ENCODE measurements at places on chromosomes 4 and X.

DNA sequence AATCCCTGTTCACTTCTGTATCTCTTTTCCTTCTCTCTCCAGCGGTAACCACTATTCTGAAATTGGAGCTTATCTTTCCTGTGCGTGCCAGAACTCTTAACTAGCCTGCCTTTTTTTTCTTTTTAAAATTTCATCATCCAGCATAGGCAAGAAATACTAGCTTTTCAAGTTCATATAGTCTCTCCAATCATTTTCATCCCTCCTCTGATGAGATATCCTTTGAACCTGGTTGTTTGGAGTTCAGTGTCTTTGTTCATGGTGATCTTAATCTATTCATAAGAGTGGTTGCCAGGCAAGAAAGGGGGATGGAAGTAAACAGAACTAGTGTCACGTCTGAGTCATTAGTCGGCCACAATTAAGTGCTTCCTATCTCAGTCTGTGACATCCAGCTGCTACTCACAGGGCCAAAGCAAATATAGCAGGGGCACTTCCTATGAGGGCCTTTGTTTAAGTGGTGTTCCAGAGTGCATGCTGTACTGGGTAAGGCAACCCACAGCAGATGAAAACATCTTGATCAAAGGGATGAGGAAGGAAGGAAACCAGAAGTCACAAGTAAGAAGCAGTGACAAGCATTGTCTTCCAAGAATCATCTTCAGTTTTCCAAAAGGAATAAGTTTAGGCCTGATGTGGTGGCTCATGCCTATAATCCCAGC lies 56.4 kb upstream of the XIAP start:
- no peak for DNase-seq

DNA sequence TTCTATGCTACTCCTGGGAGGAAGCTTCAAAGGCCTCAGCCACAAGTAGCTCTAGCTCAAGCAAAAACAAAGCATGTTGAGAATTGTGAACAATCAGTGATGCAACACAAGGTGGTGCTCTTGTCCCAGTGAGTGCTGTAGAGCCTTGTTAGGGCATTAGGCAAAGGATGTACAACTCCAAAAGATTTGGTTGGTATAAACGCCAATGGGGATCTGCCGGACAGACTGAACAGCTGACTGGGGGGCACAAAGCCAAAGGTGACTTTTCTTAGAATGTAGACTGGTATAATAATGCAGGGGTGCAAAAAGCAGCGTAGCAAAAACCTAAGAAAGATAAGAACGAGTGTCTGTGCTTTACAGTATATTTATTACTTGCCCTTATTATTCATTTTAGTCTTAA lies 62.6 kb upstream of the ALB start:
- no peak for DNase-seq

- no peak for DNase-seq
These were observed at the start of gene ASB9 for GRCh38 chrX:15269618-15270521. Gene ASB9, minus strand, starts transcription at chrX:15270083. Its CDS starts 209 bp downstream, at chrX:15269874.

DNA sequence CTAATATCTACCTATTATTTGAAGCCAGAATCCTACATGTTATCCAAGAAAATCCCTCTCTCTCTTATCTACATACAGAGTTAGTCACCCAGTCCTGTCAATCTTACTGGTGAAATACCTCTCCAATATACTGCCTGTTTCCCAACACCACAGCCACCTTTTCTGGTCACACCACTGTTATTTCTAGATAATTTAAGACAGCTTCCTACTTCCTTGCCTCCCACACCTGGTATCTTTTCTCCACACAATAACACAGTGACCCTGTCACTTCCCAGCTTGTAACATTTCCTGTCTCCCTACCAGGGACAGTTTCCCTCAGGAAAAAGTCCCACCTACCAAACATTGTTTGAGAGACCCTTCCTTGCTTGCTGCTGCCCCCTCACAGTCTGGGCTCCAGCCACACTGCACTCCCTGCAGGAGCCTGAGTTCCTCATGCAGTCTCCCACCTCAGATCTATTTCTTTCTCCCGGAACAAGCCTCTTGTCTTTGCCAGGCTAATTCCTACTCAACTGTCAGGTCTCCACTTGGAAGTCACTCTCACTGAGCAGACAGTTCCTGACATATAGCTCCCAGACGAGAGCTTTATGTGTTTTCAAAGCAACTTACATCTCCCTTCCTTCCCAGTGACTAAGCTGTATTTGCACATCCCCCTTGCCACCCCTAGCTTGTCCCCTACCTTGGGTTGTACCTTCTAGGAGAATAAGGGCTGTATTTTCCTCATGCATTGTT lies 73.6 kb upstream of the QRFPR start:
- no peak for DNase-seq

- DNase-seq, result no peak
These were observed 528.9 kb upstream of the ARX start for GRCh38 chrX:25544641-25545040.

- DNase-seq, result no peak
These were observed 281.9 kb upstream of the MAD2L1 start for GRCh38 chr4:120348521-120348920.

GRCh38 chrX:41963348-41963747 lies 40.0 kb upstream of the CASK start:
- no peak for DNase-seq

DNA sequence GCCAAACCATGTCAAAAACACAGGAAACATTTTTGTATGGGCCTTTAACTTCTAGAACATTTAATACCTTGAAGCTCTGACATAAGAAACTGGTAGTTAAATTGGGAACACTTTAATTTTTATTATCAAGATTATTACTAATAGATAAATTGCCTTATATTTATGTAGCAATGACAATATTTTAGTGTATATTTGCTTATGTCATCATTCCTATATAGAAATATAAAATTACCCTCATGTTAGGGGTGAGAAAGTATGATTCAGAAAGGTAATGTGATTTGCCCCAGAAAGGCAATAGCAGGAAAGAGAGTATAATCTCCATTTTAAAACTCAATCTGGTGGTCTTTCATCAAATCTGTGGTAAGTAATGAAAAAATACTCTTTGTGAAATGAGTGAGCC lies 147.4 kb downstream of the IL15 start:
- DNase-seq, result no peak

GRCh38 chrX:64093761-64094160 lies 111.7 kb downstream of the AMER1 start:
- no peak for DNase-seq

DNA sequence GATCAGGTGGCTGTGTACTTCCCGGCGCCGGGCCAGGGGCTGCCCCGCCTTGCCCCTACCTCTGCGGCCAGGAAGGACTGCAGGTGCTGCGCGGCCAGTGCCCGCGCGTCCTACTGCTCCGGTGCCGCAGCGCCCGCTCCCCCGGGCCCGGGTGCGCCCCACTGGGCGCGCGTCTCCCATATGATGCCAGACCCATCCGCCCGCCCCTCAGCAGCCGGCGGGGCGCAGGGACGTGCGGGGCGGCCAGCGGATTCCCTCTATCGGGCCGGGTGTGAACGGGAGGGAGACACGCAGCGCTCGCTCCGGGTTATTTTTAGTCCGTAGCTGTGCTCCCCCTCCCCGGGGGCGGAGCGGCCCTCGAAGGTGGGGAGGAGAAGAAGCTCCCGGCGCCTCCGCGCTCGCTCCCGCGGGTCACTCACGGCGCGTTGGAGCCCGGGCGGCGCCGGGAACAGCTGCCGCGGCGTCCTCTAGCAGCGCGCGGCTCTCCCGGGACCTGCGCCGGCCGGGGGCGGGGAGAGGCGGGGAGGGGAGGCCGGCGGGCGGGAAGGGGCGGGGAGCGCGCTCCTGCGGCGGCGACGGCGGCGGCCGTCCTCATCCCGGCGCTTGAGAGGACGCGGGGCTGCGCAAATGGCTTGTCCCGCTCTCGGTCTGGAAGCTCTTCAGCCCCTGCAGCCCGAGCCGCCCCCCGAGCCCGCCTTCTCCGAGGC lies 103.6 kb downstream of the UCHL1 start:
- peak; percentile 82 for DNase-seq

- no peak for DNase-seq
These were observed 390.8 kb downstream of the HNRNPD start for GRCh38 chr4:81982846-81983540.

- DNase-seq, result no peak
These were observed 26.9 kb downstream of the AFF1 start for GRCh38 chr4:86961605-86962295.

- no peak for DNase-seq
These were observed 19.8 kb upstream of the ATXN3L start for GRCh38 chrX:13339607-13340006.

GRCh38 chr4:140635606-140636005 lies 66.8 kb upstream of the UCP1 start:
- DNase-seq, result no peak

DNA sequence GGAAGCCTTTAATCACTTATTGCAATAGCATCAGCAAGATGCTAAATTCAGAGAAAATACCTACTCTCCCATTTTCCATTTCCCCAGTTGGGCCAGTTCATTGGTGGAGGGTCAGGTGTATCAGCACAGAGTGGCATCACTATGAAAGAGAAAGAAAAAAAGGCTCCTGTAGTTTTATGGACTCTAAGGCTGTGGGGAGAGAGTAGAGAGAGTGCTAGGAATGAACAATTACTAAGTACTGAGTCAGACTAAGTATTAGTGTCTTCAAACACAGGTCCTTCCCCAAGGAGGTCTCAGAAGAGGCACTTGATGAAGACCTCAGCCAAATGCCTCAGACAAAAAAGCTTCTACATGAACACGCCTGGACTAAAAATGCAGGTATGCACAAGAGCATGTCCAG lies 1061.9 kb downstream of the FSTL5 start:
- no peak for DNase-seq

GRCh38 chr4:77960367-77960766 lies 96.8 kb upstream of the FRAS1 start:
- DNase-seq, result no peak

DNA sequence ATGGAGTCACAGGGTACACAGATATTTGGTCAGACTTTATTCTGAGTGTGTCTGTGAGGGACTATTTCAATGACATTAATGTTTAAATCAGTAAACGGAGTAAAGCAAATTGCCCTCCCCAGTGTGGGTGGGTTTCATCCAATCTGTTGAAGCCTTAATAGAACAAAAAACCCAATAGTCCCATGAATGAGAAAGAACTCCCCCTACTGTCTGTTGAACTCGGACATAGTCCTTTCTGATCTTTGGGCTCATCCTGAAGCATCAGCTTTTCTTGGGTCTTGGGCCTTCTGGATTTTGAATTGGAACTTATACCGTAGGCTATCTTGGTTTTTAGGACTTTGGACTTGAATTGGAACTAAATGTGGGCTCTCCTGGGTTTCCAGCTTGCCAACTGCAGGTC lies 193.6 kb downstream of the COX7B2 start:
- DNase-seq, result no peak

DNA sequence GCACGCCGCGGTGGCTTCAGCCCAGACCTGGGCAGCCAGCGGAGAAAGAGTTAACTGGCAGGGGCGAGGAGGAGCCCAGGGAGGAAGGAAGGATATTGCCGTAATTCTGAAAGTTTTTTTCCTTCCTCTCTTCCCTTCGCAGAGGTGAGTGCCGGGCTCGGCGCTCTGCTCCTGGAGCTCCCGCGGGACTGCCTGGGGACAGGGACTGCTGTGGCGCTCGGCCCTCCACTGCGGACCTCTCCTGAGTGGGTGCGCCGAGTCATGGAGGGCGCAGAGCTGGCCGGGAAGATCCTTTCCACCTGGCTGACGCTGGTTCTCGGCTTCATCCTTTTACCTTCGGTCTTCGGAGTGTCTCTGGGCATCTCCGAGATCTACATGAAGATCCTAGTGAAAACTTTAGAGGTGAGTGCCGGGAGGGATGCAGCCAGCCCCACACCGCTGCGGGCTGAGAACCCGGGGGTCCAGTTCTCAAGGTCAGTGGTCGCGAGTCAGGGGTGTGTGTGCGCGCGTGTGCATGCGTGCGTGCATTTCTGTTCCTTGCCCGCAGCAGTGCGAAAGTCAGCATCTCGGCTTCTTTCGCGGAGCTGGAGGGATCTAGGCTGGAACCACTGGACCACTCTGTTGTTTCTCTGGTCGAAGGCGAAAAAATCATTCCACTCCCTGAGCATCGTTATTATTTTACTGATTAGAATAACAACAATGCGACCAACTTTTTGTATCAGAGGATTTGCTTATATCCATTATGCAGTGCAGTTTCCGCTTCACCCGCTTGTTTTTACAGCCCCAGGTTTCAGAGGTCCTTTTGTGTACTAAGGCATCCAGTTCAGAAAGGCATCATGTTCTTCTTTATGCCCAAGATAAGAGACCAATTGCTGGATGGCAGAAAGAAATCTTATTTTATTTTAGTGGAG lies 709 bp downstream of the GPAT3 start:
- DNase-seq, result peak; percentile 86

GRCh38 chrX:22742174-22742573 lies 257.6 kb upstream of the DDX53 start:
- no peak for DNase-seq

DNA sequence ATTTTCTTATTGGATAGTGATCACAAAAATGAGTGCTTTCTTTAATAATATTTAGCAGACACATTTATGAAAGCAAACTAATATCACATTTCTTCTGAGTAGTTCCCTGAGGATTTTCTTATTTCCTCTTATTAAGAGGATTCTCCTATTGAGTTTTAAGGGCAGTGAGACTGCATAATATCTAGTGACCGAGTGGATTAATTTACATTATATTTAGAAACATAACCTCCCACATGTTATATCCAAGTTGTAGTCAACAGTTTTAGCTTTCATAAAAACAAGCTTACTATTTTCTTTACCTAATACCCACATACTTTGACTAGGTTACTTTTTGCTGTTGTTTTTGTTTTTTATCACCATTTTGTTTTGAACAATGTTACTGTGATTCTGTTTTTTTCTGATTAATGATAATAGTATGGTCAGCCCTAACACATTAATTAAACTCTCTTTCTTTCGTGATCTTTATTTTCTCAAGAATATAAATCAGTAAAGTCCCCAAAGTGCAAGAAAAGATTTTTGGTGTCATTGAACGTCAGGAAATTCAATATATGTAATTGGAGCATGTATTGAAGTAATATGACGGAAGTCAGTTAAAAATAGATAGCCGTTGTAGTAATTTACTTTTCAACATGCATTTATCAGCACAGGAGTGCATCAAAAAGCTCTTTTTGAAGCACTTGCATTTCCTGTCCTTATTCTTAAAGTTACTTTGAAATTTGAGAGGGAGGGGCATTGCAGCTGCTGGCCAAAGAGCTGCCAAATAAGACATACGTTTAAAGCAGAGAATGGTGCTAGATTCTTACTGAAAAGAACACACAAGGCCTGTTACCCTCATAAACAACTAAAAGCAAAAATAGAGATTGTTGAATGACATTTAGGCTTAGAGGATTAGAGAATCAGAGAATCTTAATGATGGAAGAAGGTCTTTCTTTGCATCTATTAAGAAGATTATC lies 25.2 kb downstream of the DDIT4L start:
- DNase-seq, result no peak

DNA sequence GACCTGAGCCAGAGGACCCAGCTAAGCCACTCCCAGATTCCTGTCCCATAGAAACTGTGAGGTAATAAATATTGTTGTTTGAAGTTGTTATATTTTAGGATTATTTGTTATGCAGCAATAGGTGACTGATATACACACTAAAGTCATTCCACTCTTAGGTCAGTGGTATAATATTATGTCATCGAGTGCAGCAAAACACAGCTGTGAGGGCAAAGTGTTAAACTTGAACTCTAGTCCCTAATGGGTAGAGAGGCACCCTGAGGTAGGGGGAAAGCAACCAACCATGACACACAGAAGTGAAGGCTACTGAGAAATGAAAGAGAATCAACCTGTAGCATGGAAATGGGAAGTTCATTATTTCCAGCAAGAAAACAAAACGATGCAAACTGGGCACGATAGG lies 66.6 kb downstream of the ATXN3L start:
- DNase-seq, result no peak

GRCh38 chrX:119981286-119982070 lies 37.9 kb upstream of the NKAP start:
- no peak for DNase-seq
